Heart left ventricle (tissue), 16 donors: ENCODE measurements at places on chromosomes 5 and 9. TPM values are rescaled to one million over a fixed set of nuclear protein-coding genes. Genes with fewer than 3 reads are reported as not detected.

NR6A1 gene
- total RNA-seq = 2.4 TPM

ADGRV1 gene
- total RNA-seq = not detected

KIF20A gene
- 0.14 TPM for total RNA-seq

HTR4 gene
- total RNA-seq = not detected

NR4A3 gene
- 14.2 TPM for total RNA-seq

FOXD4L6 gene
- not detected for total RNA-seq

PRRX2 gene
- 0.50 TPM for total RNA-seq

LPAR1 gene
- total RNA-seq = 4.8 TPM

DNA sequence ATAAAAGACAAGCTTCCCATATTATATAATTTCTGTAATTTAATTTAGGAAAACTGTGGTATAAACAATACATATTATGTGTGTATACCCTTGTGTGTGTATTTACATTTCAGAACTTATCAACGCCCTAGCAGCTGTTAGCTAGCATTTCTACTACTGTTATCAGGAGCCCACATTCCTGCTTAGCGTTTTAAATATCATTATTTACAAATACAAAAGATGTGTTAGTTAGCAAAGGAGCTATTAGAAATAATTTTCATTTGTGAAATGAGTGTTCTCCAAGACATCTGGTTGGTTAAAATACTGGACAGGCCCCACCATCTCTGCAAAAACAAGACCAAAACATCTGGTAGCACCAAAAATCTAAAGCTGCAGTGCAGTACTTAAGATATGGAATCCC is 48.0 kb downstream of the EPB41L4A start:
- H3K27ac ChIP-seq = no peak overlapping the region
- H3K36me3 ChIP-seq = no peaks in the 10 kb centered on the region
- H3K27me3 ChIP-seq = no peaks in the 10 kb centered on the region

GRCh38 chr5:150694612-150695011 is 6.2 kb downstream of the RBM22 start:
- no peak overlapping the region for H3K27ac ChIP-seq
- peaks cover 2% of the 10 kb centered on the region for H3K4me1 ChIP-seq
- peaks cover 93% of the 10 kb centered on the region for H3K36me3 ChIP-seq
- DNase-seq = no peak
- no peaks in the 10 kb centered on the region for H3K27me3 ChIP-seq
- no peak overlapping the region for H3K4me3 ChIP-seq

DNA sequence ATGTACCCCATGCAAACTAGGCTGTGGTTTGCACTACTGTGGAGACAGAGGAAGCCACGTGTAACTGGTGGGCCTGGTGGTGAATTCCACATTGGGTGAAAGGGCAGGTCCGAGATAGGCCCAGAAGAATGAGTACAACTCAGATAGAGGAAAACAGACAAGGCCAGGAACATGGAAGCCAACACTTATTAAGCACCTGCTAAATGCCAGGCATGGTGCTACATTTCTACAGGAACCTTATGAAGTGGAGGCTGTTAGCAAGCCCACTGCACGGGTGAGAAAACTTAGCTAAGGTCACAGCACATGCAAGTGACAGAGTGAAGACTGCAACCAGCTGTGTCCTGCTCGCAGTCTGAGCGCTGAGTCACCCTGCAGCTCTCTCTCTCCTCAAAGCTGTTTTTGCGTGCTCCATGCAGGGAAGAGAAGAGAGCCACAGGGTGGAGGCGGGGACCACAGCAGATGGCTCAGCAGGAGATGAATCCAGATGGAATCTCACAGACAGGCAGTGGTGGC is 65.5 kb upstream of the SPTLC1 start:
- H3K36me3 ChIP-seq = no peaks in the 10 kb centered on the region
- H3K4me3 ChIP-seq = no peak overlapping the region
- DNase-seq = no peak
- H3K4me1 ChIP-seq = no peaks in the 10 kb centered on the region
- no peaks in the 10 kb centered on the region for H3K27me3 ChIP-seq

- no peaks in the 10 kb centered on the region for H3K27me3 ChIP-seq
- H3K4me1 ChIP-seq = peaks cover 13% of the 10 kb centered on the region
- H3K36me3 ChIP-seq = no peaks in the 10 kb centered on the region
- H3K4me3 ChIP-seq = no peak overlapping the region
- no peak for DNase-seq
Measured at GRCh38 chr5:148750614-148751013, 75.8 kb upstream of the ADRB2 start.

- DNase-seq = peak; percentile 70
- H3K27me3 ChIP-seq = no peaks in the 10 kb centered on the region
- H3K4me1 ChIP-seq = no peaks in the 10 kb centered on the region
- H3K4me3 ChIP-seq = peak overlapping the region; percentile 7
- peak overlapping the region; percentile 55 for H3K27ac ChIP-seq
Measured at GRCh38 chr9:107425101-107426025, 64.2 kb downstream of the KLF4 start.

DNA sequence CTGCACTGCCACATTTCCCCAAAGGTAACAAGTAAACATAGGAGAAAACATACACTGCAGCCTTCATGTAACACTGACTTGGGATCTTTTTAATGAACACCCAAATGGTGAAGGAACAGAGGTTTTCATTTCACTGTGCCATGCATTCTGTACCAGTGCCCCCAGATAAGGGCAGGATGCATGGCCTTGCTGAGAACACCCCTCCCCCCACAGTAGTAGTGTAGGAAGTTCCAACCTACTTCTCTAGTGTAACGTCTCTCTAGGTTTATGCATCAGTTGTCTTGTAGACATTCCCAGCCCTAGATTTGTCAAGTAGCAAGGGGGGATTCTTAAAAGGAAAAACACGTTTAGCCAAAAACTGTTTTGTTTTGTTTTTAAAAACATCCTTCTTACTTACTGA is 29.9 kb downstream of the MAP3K1 start:
- no peaks in the 10 kb centered on the region for H3K27me3 ChIP-seq
- H3K27ac ChIP-seq = no peak overlapping the region
- no peaks in the 10 kb centered on the region for H3K36me3 ChIP-seq
- H3K4me1 ChIP-seq = peaks cover 82% of the 10 kb centered on the region
- DNase-seq = no peak
- H3K4me3 ChIP-seq = no peak overlapping the region

- H3K36me3 ChIP-seq = no peaks in the 10 kb centered on the region
- H3K4me1 ChIP-seq = peaks cover 6% of the 10 kb centered on the region
- DNase-seq = peak; percentile 93
- peak overlapping the region; percentile 95 for H3K27ac ChIP-seq
Measured at GRCh38 chr9:91424403-91425176, 958 bp upstream of the NFIL3 start.

DNA sequence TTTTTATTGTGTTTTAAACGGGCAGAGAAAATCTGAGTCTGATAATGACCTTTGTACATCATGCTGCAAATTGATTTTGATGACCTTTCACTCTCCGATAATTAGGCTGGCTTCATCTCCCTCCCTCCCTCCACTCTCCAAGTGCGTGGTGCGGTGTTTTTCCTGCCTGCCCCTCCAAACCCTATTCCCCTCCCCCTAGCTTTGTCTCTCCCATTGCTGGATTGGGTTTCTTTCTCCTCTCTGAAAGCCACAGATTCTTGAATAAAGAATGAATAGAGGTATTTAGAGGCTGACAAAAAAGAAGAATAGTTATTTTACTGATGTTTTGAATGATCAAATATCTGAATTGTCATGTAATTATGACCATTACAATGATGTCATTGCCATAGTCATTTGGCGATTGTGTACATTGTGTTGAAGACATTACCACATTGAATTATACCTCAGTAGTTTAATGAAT is 571.1 kb upstream of the ZNF608 start:
- H3K36me3 ChIP-seq = no peaks in the 10 kb centered on the region
- no peaks in the 10 kb centered on the region for H3K4me1 ChIP-seq
- H3K4me3 ChIP-seq = no peak overlapping the region
- H3K27me3 ChIP-seq = no peaks in the 10 kb centered on the region

DNA sequence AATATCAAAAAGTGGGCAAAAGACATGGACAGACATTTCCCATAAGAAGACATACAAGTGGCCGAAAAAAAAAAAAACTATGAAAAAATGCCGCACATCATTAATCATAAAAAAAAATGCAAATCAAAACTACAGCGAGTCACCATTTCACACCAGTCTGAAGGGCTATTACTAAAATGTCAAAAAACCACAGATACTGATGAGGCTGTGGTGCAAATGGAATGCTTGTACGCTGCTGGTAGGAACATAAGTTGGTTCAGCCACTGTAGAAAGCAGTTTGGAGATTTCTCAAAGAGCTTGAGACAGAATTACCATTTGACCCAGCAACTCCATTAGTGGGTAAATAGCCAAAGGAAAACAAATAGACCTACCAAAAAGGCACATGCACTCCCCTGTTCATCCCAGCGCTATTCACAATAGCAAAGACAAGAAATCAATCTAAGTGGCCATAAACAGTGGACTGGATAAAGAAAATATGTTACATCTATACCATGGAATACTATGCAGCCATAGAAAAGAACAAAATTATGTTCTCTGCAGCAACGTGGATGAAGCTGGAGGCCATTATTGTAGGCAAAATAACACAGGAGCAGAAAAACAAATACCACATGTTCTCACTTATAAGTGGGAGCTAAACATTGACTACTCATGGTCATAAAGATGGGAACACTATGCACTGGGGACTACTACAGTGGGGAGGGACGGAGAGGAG is 110.6 kb upstream of the BOD1 start:
- H3K27me3 ChIP-seq = no peaks in the 10 kb centered on the region
- H3K4me1 ChIP-seq = no peaks in the 10 kb centered on the region
- H3K36me3 ChIP-seq = no peaks in the 10 kb centered on the region
- no peak overlapping the region for H3K4me3 ChIP-seq
- no peak for DNase-seq
- no peak overlapping the region for H3K27ac ChIP-seq

GRCh38 chr9:21653091-21653490 is 149.3 kb upstream of the MTAP start:
- no peak for DNase-seq
- no peaks in the 10 kb centered on the region for H3K27me3 ChIP-seq
- no peak overlapping the region for H3K27ac ChIP-seq
- no peaks in the 10 kb centered on the region for H3K4me1 ChIP-seq
- H3K4me3 ChIP-seq = no peak overlapping the region

- no peaks in the 10 kb centered on the region for H3K27me3 ChIP-seq
- peaks cover 10% of the 10 kb centered on the region for H3K4me1 ChIP-seq
- DNase-seq = no peak
- H3K27ac ChIP-seq = no peak overlapping the region
- H3K36me3 ChIP-seq = no peaks in the 10 kb centered on the region
Measured at GRCh38 chr5:58919833-58920232, 337.0 kb downstream of the RAB3C start.

GRCh38 chr5:151742870-151743294 is 15.5 kb downstream of the ATOX1 start:
- H3K36me3 ChIP-seq = peaks cover 22% of the 10 kb centered on the region
- no peak overlapping the region for H3K4me3 ChIP-seq

DNA sequence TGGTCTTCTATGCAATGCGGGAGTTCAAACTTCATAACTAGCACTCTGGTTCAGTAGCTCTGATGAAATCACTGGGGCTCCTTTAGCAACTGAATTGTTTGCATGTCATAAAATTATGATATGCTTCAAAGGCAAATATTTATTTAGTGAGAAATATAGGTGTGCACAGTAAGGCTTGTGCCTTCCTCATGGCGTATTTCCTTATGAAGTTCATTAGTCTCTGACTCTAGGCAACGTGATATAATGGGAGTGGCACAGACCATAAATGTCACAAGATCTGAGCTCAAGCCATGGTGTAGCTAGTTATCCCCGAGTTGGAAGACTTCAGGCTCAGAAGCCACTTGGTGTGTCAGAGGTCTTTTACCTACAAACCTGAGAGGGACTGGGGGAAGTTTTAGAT is 35.5 kb downstream of the PIP5K1B start:
- H3K27ac ChIP-seq = peak overlapping the region; percentile 58
- peaks cover 18% of the 10 kb centered on the region for H3K4me1 ChIP-seq
- DNase-seq = no peak
- H3K4me3 ChIP-seq = no peak overlapping the region

- H3K36me3 ChIP-seq = no peaks in the 10 kb centered on the region
- no peak overlapping the region for H3K27ac ChIP-seq
- no peak overlapping the region for H3K4me3 ChIP-seq
- no peaks in the 10 kb centered on the region for H3K4me1 ChIP-seq
- no peaks in the 10 kb centered on the region for H3K27me3 ChIP-seq
- DNase-seq = no peak
Measured at GRCh38 chr5:98586581-98586980, 186.9 kb upstream of the RGMB start.

GRCh38 chr9:2742214-2742613 is 24.9 kb downstream of the KCNV2 start:
- no peaks in the 10 kb centered on the region for H3K36me3 ChIP-seq
- no peak overlapping the region for H3K27ac ChIP-seq
- H3K4me1 ChIP-seq = no peaks in the 10 kb centered on the region
- H3K27me3 ChIP-seq = no peaks in the 10 kb centered on the region

DNA sequence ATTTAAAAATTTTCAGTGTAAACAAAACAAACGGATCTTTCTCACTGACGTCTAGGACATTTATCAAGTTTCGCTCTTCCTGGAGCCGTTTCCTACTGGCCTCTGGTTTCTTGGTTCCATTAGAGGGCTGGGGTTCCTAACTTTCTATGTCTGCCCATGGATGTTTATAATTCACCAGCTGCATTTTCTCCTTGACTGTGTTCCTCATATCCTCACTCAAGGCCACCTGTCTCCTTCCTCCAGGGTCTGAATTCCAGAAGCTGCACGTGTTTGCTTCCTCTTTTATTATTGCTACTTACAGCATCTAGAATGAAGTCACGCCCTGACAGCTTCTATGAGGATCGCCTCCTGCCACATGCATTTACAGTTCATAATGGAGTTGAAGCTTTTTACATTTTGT is 74.1 kb upstream of the BASP1 start:
- H3K4me3 ChIP-seq = no peak overlapping the region
- no peaks in the 10 kb centered on the region for H3K4me1 ChIP-seq
- DNase-seq = no peak
- H3K27me3 ChIP-seq = no peaks in the 10 kb centered on the region
